Cerebellum (tissue), 4 donors: ENCODE measurements at places on chromosomes 16 and 17.

GRCh38 chr17:69857412-69857835 is 217.6 kb upstream of the KCNJ16 start:
- no peak for DNase-seq

DNA sequence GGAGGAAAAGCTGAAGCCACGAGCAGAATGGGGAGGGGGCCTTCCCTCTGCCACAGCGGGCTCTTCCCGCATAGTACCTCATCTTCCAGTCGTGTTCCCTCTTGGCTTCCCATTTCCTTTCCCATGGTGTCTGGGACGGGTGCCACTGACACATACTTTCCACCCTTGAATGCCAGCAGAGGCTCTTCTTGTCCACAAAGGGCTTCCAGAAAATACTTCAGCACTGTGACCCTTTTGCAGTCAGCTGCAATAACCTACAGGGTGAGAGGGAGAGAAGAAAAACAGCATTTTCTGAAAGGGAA is 30.7 kb downstream of the HIC1 start:
- no peak for DNase-seq

DNA sequence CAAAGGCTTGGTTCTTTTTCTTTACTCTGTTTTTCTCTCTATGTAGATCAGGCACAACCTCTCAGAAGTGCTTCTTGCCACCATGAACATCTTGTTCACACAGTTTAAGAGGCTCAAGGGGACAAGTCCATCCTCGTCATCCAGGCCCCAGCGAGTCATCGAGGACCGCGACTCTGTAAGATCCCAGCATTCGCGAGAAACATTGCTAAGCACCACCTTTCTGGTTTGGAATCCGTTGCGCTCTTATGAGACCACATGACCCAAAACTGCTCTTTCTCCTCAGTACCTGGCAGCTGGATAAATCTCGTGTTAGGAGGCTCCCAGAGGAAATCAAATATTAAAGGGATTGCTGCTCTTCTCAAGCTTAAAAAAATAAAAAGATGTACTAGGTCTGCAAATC is 23.3 kb upstream of the SLC12A3 start:
- no peak for DNase-seq

- no peak for DNase-seq
Measured at GRCh38 chr17:19531780-19532501, 1.7 kb upstream of the SLC47A1 start.

DNA sequence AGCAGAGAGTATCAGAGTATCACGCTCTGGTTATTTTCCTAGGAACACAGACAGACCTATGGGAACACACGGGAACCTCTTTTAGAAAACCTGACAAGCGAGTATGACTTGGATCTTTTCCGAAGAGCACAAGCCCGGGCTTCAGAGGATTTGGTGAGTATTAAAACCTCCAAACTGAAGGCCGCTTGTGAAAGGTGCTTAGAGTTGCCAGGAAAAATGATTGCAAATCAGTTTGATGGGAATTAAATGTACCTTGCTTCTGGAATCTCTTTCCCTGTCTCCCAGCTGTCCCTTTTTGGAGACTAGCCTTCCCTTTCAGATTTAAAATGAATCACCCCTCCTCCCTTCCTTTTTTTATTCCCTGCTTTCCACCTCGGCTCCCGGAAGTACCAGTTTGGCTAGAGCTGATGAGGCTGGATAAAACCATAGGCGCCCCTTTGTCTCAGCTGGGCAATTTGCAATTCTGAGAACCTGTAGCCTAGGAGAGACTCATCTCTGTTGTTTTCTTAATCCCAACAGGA is 27.3 kb downstream of the KAT7 start:
- DNase-seq: no peak

- peak; percentile 93 for DNase-seq
Measured at GRCh38 chr17:77736721-77737120, 221.8 kb upstream of the TNRC6C start.

- DNase-seq: no peak
Measured at GRCh38 chr17:64006361-64007088, 8.4 kb downstream of the PRR29 start.

- no peak for DNase-seq
Measured at GRCh38 chr16:68564382-68564985, 25.4 kb downstream of the ZFP90 start.

DNA sequence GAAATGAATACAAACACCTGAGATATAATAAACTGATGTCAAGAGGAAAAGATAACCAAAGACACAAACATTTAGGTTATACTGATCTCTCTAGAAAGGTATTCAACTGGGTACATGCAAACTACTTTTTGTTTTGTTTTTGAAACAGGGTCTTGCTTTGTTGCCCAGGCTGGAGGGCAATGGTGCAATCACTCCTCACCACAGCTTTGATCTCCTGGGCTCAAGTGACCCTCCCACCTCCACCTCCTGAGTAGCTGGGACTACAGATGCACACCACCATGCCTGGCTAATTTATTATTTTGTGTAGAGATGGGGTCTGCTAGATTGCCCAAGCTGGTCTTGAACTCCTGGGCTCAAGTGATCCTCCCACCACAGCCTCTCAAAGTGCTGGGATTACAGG is 38.1 kb downstream of the TEKT5 start:
- no peak for DNase-seq

- peak; percentile 2 for DNase-seq
Measured at GRCh38 chr17:60167065-60167741, 17.4 kb downstream of the CA4 start.

GRCh38 chr16:14242769-14243168 is 171.7 kb downstream of the MRTFB start:
- no peak for DNase-seq

- no peak for DNase-seq
Measured at GRCh38 chr17:37211136-37211535, 164.6 kb upstream of the C17orf78 start.

DNA sequence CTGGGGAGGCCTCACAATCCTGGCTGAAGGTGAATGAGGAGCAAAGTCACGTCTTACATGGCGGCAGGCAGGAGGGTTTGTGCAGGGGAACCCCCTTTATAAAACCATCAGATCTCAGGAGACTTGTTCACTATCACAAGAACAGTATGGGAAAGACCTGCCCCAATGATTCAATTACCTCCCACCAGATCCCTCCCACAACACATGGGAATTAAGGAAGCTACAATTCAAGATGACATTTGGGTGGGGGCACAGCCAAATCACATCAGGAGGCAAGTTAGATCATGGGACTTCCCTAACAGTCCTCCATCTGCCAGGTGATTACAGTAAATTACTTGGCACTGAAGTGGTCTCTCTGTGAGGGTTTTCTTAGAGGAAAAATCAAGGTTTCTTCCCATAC is 5.3 kb downstream of the TMEM114 start:
- no peak for DNase-seq

DNA sequence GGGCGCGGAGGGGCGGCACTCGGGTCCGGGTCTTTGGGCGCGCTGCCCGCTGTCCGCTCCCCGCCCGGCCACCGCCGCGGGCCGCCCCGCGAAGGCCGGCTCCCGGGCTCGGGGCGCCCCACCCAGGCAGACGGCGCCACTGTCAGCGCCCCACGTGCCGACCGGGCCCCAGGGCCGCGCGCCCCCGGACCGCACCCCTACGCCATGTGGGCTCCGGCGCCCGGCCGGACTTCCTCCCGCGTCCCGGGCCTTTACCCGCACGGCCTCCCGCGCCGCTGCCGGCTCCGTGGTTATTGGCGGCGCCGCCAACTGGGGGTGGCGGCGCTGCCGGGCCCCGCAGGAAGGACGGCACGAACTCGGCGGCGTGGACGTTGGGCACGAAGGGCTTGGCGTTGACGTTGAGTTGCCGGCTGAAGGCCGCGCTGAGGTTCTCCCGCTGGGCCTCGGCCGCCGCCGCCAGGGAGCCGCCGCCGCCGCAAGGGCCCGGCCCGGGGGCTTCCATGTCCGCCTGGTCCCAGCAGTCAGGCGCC is 577 bp downstream of the GSPT1 start:
- DNase-seq: peak; percentile 15

DNA sequence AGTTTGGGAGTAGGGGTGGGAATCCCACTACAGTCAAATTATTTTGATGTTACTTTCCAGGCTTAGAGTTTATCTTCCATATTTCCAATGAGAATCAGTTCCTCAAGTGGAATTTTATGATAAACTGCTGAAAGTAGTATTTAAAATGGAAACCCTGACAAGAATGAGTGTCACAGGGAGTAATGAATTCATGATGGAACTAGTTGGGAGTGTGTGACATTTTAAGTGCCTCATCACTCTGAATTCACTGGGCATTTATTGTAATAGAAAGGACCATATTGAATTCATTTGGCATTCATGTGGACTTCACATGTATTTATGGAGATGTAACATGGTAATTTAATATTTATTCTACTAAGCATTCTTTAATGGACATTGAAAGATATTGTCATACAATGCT is 320.9 kb downstream of the CDH13 start:
- DNase-seq: no peak

GRCh38 chr16:4803401-4803844 is 990 bp upstream of the ROGDI start:
- DNase-seq: no peak

DNA sequence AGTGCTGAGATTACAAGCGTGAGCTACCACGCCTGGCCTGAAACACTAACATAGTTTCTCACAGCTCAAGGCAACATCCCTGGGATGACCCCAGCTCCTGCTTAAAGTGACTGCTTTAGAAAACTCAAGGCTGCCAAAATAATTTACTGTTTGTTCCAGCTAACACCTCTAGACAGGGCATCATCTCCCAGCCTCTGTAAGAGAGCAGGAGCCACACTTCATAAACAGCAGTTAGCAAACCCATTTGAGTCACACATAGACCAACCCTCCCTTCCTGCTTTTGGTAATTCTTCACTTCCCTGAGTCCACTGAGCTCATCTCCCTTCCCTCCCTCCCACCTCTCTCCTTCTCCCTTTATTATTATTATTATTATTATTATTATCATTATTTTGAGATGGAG is 201.3 kb downstream of the XYLT1 start:
- no peak for DNase-seq

GRCh38 chr16:57540387-57540786 is 2.1 kb upstream of the ADGRG5 start:
- no peak for DNase-seq

GRCh38 chr17:37884516-37884915 is 39.7 kb upstream of the TBC1D3K start:
- DNase-seq: no peak

GRCh38 chr16:26316683-26317464 is 625.1 kb downstream of the HS3ST4 start:
- no peak for DNase-seq

- DNase-seq: no peak
Measured at GRCh38 chr17:52110923-52111581, 47.5 kb downstream of the CA10 start.

GRCh38 chr17:57294629-57295501 is 38.5 kb downstream of the MSI2 start:
- peak; percentile 25 for DNase-seq

DNA sequence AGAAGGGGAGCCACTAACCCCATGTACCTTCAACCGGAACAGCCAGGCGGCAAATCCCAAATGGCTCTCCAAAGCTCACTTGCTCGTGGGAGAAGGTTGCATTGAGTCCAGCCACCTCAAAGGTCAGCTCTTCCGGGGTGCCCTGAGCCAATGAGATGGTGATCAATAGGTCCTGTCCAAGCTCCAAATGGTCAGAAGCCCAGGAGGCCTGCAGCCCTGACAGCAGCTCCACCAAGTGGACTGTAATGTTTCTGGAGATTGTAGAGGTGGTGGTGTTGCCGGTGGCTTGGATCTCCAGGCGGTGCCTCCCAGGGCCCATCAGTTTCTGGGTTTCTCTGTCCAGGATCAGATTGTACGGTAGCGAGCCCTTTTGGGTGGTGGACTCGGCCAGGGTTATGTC is 39.9 kb upstream of the BCO1 start:
- DNase-seq: no peak

- DNase-seq: no peak
Measured at GRCh38 chr16:88775825-88776224, 9.2 kb downstream of the PIEZO1 start.

DNA sequence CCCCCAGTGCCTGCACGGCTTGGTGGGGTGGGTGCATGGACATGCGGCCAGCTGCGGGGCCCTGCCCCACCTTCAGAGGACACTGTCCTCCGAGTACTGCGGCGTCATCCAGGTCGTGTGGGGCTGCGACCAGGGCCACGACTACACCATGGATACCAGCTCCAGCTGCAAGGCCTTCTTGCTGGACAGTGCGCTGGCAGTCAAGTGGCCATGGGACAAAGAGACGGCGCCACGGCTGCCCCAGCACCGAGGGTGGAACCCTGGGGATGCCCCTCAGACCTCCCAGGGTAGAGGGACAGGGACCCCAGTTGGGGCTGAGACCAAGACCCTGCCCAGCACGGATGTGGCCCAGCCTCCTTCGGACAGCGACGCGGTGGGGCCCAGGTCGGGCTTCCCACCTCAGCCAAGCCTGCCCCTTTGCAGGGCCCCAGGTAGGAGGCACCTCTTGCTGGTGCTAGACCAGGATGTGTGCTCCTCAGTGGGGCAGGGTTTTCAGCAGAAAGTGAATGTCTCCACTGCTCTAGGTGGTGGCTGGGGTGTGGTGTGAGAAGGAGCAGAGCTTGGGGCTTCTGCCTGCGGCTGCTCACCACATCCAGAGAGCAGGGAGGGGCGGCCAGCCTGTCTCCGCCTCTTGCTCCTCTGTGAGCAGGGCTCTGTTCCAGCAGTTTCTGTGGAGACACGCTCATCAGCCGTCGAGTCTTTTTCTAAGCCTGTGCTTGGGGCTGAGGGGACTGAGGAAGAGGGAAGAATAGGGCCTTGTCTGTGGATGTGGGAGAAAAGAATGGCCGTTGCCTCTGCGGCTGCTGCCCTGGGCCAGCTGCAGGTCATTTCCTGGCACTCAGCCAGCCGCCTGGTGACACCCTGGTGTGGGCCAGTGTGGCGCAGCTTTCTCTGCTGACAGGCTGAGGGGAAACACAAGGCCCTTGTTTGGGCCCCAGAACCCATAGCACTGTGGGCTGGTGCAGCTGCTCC is 2.2 kb downstream of the ZNF276 start:
- peak; percentile 23 for DNase-seq

- no peak for DNase-seq
Measured at GRCh38 chr17:27575912-27576252, 55.1 kb upstream of the LGALS9 start.

- DNase-seq: peak; percentile 89
Measured at GRCh38 chr17:65122836-65123756, 14.1 kb upstream of the RGS9 start.

DNA sequence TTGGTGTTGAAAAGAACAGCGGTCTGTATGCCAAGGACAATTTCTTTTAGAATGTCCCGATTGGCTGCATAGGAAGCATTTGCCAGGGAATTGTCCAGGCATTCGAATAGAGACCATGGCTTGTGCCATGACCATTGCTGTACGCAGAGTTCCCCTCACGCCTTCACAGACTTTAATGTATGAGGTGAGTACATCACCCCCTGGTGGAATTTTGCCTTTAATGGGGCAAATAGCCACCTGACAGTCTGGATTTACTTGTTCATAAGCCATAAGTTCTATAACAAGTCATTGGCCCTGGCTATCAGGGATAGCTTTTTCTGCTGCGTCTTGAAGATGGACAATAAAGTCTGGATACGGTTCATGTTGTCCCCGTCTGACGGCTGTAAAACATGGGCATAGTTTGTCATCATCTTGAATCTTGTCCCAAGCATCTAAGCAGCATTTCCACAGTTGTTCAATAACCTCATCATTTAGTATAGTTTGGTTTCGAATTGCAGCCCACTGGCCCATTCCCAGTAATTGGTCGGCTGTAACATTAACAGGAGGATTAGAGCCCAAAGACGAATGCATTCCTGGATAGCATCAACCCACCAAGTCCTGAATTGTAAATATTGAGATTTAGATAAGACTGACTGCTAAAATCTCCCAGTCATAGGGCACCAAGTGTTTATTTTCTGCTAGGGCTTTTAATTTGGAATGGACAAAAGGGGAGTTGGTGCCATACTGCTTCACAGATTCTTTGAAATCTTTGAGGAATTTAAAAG is 67.7 kb upstream of the ARL4D start:
- no peak for DNase-seq
